NCI-H187 (cell line): ENCODE measurements at places on chromosomes 7 and 10.

DNA sequence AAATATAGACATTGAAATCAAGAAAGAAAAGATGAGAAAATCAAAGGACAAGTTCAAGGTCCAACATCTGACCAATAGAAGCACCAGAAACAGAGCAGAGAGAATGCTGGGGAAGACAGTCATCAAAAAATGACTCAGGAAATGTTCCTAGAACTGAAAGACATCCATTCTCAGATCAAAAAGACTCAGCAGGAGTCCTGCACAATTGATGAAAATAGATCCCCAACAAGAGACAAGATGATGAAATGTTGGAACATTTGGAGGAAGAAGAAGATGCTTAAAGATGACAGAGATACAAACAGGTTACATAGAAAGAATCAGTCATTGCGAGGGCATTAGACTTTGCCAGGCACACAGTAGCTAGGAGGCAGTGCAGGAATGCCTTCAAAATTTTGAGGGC, 30.0 kb upstream of the EIF5AL1 start:
- DNase-seq = no peak

- DNase-seq = no peak
Measured at GRCh38 chr7:80428161-80429054, 83.5 kb downstream of the GNAT3 start.

GRCh38 chr10:71319042-71319799, at the start of gene SLC29A3:
Gene SLC29A3 (plus strand): TSS chr10:71319259. CDS start chr10:71319310, 51 bp downstream.
- DNase-seq = peak; percentile 51

- no peak for DNase-seq
Measured at GRCh38 chr10:14858338-14858960, 20.2 kb upstream of the SUV39H2 start.

DNA sequence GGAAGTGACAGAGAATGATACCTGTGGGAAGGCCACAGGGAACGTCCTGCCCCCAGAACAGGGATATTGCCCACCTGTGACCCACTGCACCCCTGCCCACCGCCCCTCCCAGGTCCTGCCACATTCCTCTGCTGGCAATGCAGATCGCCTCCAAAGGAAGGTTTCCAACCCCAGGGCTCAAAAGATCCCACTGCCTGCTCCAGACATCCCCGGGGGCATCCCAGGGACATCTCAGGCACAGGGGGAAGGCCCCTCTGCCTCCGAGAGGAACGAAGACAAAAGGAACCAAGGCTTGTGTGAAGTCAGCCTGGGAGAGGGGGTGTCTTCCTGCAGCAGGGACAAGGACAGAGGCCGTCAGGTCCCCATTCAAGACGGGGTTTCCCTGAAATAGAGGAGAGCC, 28.5 kb downstream of the NUDT1 start:
- DNase-seq = no peak

- no peak for DNase-seq
Measured at GRCh38 chr10:128281861-128282260, 155.6 kb upstream of the MKI67 start.

DNA sequence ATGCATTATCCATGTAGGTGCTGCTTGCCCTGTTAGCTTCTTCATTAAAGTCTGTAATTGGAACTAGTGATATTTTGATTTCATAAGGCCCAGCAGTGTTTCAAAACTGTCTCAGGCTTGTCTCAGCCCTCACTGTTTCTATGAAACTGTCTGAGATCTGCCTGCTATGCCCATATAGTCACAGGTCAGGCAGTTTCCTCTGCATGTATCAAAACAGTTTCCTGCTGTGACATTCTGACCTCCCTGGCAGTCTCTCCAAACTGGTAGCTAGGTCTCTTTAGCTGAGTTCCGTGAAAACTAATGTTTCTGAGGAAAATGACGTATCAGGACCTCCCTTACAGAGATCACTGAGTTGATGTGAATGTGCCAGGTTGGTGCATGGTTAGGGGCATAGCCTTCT, 18.9 kb upstream of the SEMA3D start:
- no peak for DNase-seq

DNA sequence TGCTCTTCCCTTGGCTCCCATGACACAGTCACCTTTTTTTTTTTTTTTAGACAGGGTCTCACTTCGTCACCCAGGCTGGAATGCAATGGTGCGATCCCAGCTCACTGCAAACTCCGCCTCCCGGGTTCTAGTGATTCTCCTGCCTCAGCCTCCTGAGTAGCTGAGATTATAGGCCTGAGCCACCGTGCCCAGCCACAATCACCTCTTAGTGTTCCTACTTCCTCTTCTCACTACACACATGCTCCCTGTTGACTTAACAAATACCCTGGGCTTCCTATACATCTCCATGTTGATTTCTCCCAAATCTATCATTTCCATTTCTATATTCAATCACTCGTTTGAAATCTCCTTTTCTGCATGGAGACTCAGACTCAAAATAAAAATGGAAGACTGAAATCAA, 91.7 kb downstream of the CUBN start:
- DNase-seq = no peak

DNA sequence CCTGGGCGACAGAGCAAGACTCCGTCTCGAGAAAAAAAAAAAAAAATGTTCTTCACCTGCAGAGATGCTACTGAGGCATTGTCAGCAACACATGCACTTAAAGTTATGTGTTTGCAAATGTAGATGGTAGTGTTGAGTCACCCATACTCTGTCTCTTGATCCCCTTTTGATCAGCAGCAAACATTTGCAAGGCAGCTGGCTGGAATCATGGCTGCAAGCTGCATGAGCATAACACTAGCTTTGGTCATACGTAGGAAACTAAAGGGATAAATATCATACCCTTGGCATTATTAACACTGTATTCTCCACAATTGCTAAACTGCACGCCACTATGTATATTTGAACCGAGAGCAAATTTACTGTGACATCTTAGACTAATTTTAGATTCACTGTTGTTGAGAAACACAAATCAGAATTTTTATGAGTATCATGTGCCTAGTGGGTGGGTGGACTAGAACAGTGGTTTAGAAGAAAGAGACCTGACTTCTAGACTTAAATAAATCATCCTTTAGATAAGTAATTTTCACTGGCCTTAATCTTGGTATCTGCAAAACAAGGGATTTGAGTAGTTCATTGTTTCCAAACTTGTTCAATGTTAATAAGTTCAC, 229.3 kb upstream of the MEOX2 start:
- DNase-seq = no peak

GRCh38 chr7:1290026-1290678, 57.5 kb downstream of the UNCX start:
- DNase-seq = no peak

DNA sequence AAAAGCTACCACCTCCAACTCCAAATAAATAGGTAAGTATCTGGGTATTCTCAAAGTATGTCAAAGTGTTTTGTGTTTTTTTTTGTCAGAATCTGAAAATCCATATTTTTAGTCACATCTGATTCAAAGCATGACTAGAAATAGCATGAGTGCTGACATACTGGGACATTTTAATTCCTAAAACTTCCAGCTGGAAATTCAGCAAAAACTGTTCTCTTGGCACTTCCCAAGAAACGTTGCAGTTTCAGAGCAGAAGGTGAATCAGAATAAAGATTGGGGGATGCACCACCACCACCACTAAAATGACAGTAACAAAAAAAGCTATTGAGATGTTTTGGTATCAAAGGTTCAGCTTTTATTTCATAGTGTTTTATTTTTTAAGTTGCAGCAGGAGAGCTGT, 724.6 kb upstream of the CELF2 start:
- DNase-seq = no peak

- peak; percentile 10 for DNase-seq
Measured at GRCh38 chr7:46900312-46901263, 681.3 kb downstream of the TNS3 start.

GRCh38 chr7:98330926-98331529, 49.5 kb downstream of the BRI3 start:
- no peak for DNase-seq

- DNase-seq = no peak
Measured at GRCh38 chr10:117432866-117433265, 57.6 kb upstream of the PDZD8 start.

GRCh38 chr7:126589068-126589684, 663.6 kb downstream of the GRM8 start:
- DNase-seq = peak; percentile 19

DNA sequence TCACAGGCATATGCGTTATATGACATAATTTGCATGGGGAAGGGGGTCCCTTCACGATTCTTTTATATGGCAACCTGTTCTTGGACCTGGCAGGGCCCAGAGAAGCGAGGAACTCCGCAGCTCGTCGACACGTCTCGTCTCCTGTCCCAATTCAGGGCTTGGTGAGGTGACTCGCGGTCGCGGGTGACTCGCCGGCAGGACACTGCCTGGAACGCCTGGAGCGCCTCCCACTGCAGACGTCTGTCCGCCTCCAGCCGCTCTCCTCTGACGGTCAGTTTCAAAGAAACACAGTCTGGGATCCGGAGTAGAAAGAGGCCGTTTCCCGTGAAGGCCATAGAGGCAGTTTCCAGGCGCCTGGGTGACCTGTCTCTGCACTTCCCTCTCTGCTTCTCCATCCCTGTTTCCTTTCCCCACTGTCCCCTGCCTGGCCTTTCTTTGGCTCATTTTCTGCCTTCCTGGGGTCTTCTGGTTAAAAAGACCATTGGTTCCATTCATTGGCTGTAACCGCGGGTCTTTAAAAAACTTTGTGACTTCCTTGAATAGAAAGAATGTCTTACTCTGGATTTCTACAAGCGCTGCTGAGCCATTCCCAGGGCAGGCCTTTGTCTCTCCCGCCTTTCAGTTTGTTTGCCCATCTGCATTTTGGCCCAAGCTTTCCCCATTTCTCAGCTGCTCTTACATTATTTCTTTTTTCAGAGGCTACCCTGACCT, 1.2 kb downstream of the UPP1 start:
- no peak for DNase-seq

DNA sequence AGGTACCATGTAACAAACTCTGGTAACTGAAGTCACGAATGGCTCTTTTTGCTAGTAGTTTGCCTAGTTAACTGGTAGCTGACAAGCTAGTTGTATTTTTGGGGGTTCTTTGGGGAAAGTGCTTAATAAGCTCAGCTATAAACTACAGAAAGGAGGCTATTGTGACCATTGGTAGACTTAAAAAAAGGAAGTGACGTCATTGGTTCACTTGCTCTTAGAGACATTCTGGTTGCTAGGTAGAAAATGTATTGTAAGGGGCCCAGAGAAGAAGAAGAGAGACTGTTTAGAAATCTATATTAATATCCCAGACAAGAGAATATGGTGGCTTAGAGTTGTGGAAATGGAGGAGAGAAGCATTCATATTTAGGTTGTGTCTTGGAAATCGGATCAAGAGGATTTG, 103.0 kb downstream of the NXPH1 start:
- DNase-seq = no peak

DNA sequence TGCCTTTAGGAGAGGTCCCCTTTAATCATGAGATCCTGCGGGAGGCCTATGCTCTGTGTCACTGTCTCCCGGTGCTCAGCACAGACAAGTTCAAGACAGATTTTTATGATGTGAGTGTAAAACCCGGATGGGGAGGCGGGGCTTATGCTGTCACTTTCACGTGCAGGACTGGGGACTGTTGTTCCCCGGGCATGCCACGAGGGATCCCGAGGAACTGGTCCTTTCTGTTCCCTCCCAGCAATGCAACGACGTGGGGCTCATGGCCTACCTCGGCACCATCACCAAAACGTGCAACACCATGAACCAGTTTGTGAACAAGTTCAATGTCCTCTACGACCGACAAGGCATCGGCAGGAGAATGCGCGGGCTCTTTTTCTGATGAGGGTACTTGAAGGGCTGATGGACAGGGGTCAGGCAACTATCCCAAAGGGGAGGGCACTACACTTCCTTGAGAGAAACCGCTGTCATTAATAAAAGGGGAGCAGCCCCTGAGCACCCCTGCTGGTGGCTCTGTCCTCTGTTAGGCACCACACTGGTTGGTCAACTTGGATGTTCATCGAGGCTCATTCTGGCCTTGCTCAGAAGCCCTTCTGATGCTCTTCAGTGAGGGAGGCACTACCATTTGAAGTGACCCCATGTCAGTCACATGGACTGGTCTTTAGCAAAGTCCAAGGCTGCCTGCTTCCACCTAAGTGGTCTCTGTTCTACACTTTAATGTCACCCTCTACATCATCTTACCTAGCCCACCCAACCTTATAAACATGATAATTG, 2.8 kb downstream of the COPS6 start:
- DNase-seq = no peak

GRCh38 chr7:123275036-123275753, 75.4 kb upstream of the SLC13A1 start:
- no peak for DNase-seq

DNA sequence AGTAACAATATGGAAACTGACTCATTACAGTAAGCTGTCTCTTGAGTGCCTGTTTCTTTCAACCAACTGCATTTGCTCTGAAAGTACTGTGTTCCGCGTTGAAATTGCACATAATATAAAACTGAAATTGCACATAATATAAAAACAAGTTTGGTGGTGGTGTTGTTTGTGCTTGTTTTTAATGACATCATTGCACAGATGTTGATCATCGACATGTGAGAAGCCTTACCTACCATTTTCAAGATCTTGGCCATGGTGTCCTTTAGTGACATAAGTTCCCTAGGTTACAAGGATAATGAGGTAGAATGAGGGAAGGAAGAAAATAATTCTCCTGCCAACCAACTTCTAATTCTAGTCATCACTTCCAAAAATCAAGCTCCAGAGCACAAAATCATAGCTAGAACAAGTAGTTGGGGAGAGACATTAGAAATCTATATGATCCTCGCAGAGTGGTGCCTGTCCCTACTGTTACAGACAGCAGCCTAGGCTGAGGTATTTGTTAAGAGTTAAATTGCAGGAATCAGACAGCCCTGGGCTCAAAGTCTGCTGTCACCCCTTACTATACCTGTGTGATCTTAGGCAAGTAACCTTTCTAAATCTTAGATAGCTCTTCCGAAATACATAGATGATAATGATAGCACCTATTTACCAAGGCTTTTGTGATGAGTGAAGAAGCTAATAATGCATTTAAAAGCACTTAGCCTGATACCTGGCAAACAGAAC, 29.3 kb downstream of the DOCK4 start:
- DNase-seq = no peak

DNA sequence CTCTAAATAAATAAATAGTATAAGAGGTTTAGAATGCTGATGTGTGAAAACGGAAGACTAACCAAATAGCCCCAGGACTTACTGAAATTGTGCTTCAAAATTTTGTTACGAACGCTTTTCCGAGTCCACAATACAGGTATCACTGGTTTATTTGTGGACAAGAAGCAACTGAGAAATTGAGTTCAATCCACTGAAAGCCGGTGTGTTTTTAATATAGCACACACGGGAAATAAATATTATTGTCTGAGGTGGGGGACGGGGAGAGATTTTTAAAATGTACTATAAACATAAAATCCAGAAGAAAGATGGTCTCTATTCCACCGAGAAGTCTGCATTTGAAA, 598 bp downstream of the SLC16A12 start:
- no peak for DNase-seq

GRCh38 chr10:28681291-28681763, 4.0 kb downstream of the BAMBI start:
- no peak for DNase-seq

- DNase-seq = no peak
Measured at GRCh38 chr10:27820637-27821036, 75.0 kb upstream of the MKX start.
